ENCODE measurements at places on chromosomes 16 and 17.
A peak's percentile ranks its signal among the peaks of the same experiment; 100 is the strongest.

DNA sequence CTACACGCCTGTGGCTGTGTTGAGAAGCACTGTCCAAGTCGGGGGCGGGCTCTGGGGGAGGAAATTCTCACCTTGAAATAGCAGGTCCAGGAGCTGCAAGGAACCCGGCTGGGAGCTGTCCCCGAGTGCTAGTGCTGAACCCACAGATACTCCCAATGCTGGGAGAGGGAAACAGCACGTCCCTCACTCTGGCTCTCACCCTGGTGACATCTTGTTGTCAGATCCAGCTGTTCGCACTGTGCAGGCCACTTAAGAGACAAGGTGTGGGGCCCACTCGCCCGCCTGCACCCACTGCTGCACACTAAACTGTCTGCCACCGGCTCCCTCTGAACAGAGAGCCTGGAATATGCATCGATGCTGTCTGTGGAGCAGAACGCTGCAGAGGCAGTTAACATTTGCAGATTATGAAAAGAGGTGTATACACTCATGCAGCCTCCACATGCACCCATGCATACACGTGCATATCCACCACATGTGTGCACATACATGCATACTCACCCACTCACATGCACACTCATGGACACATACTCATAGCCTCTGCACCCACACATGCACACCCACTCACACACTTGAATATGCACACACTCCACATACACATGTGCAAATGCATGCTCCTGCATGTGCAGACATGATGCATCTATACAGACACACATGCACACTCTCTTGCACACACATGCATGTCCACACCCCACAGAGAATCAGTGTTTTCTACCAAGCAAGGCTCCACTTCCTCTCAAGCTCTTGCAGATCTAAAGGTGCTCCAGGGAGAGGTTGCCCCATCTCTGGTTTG, 42.0 kb downstream of the MGAT5B start:
- DNase-seq: peak; percentile 61

GRCh38 chr17:7479213-7480088, at the start of gene ZBTB4:
ZBTB4 (minus strand) TSS chr17:7479631; CDS start chr17:7466801, 12,830 bp downstream.
- DNase-seq: peak; percentile 57

- no peak for DNase-seq
Measured at GRCh38 chr16:16830973-16831372, 452.0 kb downstream of the NPIPA7 start.

GRCh38 chr17:48160177-48161081, 52.9 kb downstream of the SNX11 start:
- DNase-seq: peak; percentile 9

DNA sequence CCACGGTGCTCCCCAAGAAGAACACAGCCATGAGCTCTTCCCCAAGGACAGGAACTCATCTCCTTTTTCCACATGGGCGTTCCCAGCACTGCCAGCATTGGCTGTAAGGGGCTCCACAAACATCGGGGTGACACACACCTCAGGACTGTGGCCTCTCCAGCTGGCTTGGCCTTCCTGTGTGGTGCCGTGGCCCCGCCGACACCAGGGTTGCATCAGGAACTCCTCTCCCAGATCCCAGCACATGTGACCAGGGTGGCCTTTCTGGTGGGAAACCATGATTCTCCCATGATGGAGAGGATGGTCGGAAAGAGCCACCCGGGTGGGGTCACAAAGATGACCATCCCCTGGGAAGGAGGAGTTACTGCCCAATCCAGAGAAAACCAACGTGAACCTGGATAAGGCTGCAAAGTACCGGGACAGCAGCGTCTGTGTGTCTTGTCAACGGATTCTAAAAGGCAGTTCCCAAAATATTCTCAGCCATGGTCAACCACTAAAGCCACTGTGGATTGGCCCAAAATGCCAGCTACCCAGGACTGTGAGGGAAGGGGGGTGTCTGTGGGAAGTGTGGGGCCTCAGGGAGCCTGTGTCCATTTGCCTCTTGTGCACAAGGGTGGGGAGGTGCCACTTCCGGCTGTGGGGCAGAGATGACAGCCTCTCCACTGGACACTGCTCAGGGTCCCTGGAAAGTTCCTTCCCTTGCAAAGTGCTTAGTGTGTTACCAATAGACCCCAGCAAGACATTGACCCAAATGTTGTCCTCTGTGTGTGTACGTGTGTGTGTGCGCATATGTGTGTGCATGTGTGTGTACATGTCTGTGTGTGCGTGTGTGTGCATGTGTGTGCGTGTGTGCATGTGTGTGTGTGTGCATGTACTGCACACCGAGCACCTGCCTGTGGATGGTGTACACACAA, 78.0 kb upstream of the CBX4 start:
- DNase-seq: no peak

GRCh38 chr17:20094777-20095176, 85.6 kb downstream of the SPECC1 start:
- DNase-seq: no peak

Measured in thyroid gland (tissue), 4 donors.